ENCODE measurements at places on chromosomes 1 and 21.

DNA sequence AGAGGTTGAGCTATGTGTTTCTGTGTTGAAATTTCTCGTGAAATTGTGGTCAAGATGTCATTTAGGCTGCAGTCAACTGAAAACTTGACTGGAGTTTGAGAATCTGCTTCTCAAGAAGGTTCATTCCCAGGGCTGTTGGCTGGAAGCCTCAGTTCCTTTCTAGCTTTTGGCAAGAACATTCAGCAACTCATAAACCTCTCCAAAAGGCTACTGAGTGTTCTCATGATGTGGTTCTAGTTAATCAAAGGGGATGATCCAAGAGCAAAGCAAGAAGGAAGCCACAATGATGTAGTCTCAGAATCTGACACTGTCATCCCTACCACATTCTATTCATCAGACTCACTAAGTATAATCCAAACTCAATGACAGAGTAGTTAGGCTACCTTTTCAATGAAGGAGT lies 66.6 kb downstream of the SPATA6 start:
- no peak for DNase-seq

GRCh38 chr1:235106457-235106856 lies 22.2 kb downstream of the TOMM20 start:
- DNase-seq: no peak

GRCh38 chr1:70727886-70728489 lies 316.9 kb downstream of the CTH start:
- no peak for DNase-seq

DNA sequence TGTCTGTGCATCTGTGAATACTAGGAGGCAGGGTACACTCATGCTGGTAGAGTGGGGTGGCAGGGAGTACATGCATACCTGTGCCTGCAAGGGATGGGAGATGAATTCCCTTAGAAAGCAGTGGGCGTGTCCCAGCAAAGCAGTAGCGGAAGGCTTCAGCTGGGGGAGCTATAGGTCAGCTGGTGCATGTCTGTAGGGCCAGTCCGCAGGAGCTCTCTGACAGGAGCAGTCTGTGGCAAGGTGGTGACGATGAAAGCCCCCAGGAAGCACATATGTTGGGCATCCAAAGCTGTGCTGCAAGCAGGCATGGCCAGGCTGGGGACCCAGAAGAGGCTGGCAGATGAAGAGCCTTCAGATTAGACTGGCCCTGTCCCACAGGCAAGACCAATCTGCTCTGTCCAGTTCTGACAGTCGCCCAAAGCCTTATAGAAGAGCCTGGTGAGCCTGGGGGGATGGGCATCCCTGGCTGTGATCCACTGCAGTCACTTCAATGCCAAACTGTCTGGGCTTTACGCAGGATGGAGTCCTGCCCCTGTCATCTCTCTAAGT lies 1.8 kb upstream of the OR2M4 start:
- DNase-seq: no peak

GRCh38 chr1:30138891-30139290 lies 584.5 kb downstream of the MATN1 start:
- DNase-seq: no peak

DNA sequence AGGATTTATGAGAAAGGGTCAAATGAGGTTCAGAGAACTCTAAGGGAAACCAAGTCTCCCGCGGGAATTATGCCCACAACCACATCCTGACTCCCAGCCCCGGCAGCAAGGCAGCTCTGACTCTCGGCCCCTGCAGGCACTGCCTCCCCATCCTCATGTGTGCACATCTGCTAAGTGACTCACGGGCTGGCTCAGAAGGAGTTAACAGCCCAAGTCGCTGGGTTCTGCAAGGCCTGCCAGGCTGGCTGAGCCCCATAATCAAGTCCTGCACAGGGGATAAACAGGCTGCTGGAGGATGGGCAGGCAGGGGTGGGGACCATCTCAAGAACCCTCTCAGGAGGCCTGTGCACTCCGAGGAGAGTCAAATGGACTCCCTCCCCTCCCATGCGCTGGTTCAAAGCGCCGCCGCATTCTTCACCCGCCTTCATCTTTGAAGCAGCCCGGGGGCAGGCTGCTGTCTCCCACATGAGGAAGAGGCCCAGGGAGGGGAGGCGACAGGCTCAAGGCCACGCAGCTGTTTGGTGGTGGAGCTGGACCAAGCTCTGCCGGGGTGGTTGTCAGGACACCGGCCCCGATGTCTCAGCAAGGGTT lies 344.3 kb downstream of the MATN1 start:
- DNase-seq: no peak

DNA sequence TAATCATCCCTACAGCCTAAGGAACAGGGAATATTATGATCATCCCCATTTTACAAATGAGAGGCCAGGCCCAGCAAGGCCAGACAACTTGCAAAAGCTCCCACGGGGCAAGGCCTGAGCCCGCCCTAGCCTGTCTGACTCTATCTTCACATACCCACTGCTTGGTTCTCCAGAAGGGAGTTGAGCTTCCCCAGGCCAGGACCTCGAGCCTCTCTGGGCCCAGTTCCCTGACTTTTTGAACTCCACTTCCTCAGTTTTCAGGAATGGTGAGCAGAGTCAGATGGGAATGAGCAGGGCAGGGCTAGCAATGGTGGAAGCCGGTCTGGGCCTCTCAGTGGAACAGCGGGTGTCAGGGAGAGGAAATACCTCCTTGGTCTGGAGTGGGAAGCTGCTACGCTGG lies 39.3 kb downstream of the CACNA1S start:
- no peak for DNase-seq

DNA sequence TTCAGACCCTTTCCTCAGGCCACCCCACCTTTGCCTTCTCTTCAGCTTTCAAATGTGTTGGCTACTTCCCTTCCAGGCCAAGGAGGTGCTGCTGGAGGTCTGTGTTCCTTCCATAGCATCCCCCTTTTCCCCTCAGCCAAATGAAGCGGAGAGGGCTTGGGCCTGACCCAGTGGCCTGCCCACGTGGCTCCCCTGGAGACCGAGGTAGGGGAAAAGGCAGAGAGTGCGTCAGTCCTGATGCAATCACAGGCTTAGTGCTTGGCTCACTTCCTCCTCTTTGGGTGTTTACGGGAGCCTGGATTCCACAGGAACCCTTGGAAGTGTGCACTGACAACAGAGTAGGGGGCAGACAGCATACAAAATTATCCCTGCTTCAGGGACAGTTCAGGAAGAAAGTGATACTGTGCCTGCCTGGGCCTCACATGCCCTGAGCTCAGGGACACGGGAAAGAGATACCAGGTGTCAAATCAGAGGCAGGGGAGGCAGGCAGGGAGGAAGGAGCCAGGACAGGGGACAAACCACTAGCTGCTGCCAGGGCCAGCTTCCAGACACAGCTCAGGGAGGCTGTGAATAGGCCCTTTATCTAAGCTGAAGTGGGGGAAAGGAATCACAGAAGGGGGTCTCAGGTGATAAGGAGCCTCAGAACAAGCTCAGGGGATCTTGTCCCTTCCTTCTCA lies 16.6 kb upstream of the PTP4A2 start:
- peak; percentile 75 for DNase-seq

DNA sequence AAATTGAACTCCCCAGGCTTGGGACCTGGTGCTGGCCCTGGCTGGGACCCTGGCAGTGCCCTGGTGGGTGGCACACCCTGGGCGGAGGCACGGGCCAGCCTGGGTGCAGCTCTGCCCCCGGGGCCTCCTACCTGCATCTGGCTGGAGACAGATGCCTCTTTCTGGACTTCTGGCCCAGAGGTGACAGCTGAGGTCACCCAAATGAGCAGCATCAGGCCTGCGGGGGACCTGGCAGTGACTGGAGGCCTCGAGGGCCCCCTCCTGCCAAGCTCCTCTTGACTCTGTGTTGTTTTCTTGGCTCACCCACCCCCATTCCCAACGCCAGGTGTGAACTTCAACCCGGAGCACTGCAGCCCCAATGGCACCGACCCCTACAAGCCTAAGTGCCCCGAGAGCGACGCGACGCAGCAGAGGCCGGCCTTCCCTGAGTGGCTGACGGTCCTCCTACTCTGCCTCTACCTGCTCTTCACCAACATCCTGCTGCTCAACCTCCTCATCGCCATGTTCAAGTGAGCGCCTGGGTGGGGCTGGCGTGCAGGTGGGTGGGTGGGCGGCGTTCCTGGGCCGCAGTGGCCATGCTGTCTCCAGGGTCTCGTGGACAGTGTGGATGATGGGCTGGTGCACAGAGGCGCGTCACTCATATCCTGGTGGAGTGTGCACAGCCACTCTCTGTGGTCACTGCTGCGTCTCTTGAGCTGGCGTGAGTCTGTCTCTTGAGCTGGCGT lies 41.6 kb upstream of the LRRC3 start:
- no peak for DNase-seq

GRCh38 chr1:112904071-112904830 lies 51.7 kb downstream of the SLC16A1 start:
- DNase-seq: no peak

DNA sequence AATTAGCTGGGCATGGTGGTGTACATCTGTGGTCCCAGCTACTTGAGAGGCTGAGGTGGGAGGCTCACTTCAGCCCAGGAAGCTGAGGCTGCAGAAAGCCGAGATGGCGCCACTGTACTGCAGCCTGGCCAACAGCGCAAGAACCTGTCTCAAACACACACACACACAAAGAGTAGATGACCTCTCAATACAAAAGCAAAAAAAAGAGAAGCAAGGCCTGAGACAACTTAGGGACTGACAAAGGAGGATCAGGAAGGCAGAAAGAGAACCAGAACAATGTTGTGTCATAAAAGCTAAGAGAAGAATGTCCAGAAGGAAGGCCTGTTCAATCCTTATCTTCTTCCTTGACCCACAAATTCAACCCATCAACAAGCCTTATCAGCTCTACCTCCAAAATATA lies 18.5 kb downstream of the WASF2 start:
- DNase-seq: no peak

- no peak for DNase-seq
Measured at GRCh38 chr1:60867782-60868181, 214.6 kb upstream of the NFIA start.

DNA sequence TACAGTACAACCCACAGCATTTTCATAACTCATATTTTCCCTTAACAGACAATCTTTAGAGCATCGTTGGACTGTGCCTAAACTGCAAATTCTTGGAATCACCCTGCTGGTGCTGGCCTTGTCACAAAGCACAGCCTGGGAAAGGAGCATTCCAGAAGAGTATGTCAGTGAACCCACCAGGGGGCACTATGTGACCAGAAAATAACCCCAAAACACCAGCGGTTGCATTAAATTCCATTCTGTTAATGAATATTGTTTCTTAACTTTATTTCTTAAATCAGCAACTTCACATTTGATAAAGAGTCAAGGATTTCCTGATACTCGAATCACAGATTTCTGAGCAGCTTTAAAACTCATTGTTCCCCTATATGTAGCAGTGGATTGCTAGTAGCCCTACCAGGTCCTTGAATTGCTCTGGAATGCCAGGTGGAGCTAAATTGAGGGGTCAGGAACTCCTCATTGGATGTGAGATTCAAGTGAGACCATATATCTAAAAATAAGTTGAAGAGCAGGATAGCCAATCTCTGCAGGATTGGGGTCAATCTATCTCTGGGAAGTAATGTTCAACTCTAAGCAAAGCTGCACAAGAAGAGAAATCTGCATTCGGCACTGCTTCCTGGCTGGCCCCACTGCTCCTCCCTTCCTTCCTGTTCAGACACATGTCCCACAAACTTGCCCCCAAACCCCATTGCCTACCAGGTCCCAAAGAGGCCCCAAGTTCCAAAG lies 12.7 kb upstream of the RAB4A start:
- peak; percentile 40 for DNase-seq

DNA sequence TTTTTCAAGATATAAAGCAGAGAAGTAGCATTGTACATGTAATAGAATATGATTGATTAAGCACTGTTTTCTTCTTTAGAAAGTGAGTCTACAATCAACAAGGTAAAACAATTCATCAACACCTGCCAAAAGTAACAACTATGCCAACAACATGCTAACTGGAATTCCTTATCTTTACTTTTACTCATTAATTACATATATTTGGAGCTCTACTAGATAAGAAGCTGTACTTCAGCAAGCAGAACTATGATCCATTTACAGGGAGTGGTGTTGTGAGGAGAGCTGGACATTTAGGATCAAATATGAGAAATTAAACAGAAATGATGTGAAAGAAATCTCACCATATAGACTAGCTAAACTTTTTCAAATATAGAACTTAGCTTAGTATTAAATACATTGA lies 51.0 kb downstream of the RGS2 start:
- no peak for DNase-seq

Measured in smooth muscle cell of the brain vasculature (primary cell).